Muscle of leg (tissue), 16 donors: ENCODE measurements at places on chromosomes 3 and 15. TPM values are rescaled to one million over a fixed set of nuclear protein-coding genes. Genes with fewer than 3 reads are reported as not detected.

PLS1 gene
- total RNA-seq = 0.27 TPM

TERC gene
- total RNA-seq = 23.7 TPM

C3orf52 gene
- 5.7 TPM for total RNA-seq

DNA sequence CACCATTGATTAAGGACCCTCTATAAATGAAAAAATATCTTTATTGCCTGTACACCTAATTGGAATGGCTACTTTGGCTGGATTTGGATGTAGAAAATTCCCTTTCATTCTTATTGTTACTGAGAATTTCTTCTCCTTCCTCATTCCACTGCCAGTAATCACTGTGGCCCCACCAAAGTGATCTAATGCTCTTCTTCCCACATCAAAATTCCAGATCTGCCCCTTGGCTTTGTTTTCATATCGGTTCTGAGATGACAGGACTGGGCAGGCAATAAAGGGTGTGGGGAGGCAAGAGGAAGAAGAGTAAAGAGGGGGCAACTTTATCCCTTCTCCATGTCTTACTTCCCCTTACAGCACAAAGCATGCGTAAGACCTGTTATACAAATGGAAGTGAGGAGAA lies 2.1 kb downstream of the ANKUB1 start:
- no peak overlapping the region for H3K4me3 ChIP-seq
- H3K27ac ChIP-seq = no peak overlapping the region
- DNase-seq = no peak
- no peaks in the 10 kb centered on the region for H3K27me3 ChIP-seq

DNA sequence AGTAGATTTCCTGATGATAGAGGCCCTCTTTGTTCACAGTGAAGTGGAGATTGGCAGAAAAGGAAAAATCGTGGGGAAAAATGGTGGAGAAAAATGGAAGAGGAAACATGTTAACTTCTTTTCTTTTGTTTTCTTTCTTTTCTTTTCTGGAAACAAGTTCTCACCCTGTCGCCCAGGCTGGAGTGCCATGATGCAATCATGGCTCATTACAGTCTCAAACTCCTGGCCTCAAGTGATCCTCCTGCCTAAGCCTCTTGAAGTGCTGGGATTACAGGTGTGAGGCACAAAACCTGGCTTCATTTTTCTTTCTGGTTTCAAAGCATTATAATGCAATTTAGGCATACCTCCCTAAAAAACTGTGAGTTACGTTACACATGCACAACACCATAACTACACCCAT lies 464.2 kb downstream of the MECOM start:
- no peak overlapping the region for H3K4me3 ChIP-seq

DNA sequence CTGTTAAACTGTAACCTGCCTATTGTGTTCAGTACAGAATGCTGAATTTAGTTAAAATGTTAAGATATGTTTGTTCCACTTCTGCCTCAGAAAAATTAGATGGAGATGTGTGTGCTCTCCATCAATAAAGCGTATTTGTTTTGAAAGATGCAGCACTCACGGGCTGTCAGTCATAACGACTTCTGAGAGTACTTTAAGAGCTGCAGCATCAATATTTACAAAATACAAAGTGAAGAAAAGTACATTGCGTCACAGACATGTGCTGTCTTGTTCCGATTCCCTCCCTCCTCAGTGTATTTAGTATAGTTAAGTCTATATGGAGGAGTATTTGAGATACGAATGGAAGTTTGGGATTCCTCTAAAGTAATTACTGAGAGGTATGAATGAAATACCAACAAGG lies 166.6 kb downstream of the BBX start:
- H3K4me1 ChIP-seq = no peaks in the 10 kb centered on the region
- no peak overlapping the region for H3K27ac ChIP-seq
- DNase-seq = no peak
- no peaks in the 10 kb centered on the region for H3K36me3 ChIP-seq
- no peak overlapping the region for H3K4me3 ChIP-seq

- peaks cover 39% of the 10 kb centered on the region for H3K36me3 ChIP-seq
- no peak overlapping the region for H3K4me3 ChIP-seq
- H3K27ac ChIP-seq = no peak overlapping the region
- peaks cover 8% of the 10 kb centered on the region for H3K27me3 ChIP-seq
Measured at GRCh38 chr3:127034990-127035652, 52.2 kb downstream of the PLXNA1 start.

- H3K27me3 ChIP-seq = no peaks in the 10 kb centered on the region
- no peak overlapping the region for H3K4me3 ChIP-seq
- DNase-seq = no peak
- H3K4me1 ChIP-seq = peaks cover 15% of the 10 kb centered on the region
- no peak overlapping the region for H3K27ac ChIP-seq
Measured at GRCh38 chr15:48899793-48900192, 21.9 kb downstream of the EID1 start.

GRCh38 chr3:45786801-45787495 lies 9.4 kb downstream of the SLC6A20 start:
- H3K27ac ChIP-seq = no peak overlapping the region
- no peaks in the 10 kb centered on the region for H3K36me3 ChIP-seq
- no peak for DNase-seq
- H3K4me1 ChIP-seq = no peaks in the 10 kb centered on the region
- peaks cover 7% of the 10 kb centered on the region for H3K27me3 ChIP-seq

DNA sequence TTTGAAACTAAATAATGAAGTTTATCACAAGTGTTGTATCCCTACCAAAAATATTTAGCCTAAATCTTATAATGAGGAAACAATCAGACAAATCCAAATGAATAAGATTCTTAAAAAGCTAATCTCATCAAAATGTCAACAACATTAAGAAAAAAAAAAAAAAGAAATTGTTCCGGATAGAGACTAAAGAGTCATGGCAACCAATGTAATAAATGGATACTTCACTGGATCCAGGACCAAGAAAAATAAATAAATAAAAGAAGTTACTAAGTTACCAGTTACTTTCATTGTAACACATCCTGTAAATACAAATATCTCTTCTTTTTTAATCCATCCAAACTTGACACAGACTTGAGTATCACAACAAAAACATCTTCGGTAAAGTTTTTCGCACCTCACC lies 607 bp downstream of the MRPL47 start:
- peak overlapping the region; percentile 97 for H3K27ac ChIP-seq
- no peaks in the 10 kb centered on the region for H3K27me3 ChIP-seq
- peaks cover 12% of the 10 kb centered on the region for H3K4me1 ChIP-seq

GRCh38 chr15:59298225-59298853 lies 74.3 kb downstream of the MYO1E start:
- H3K4me1 ChIP-seq = peaks cover 23% of the 10 kb centered on the region
- DNase-seq = no peak
- no peak overlapping the region for H3K4me3 ChIP-seq
- H3K27me3 ChIP-seq = no peaks in the 10 kb centered on the region
- no peak overlapping the region for H3K27ac ChIP-seq

GRCh38 chr3:164918905-164919304 lies 159.4 kb downstream of the SI start:
- H3K4me3 ChIP-seq = no peak overlapping the region
- no peak overlapping the region for H3K27ac ChIP-seq
- no peaks in the 10 kb centered on the region for H3K27me3 ChIP-seq

DNA sequence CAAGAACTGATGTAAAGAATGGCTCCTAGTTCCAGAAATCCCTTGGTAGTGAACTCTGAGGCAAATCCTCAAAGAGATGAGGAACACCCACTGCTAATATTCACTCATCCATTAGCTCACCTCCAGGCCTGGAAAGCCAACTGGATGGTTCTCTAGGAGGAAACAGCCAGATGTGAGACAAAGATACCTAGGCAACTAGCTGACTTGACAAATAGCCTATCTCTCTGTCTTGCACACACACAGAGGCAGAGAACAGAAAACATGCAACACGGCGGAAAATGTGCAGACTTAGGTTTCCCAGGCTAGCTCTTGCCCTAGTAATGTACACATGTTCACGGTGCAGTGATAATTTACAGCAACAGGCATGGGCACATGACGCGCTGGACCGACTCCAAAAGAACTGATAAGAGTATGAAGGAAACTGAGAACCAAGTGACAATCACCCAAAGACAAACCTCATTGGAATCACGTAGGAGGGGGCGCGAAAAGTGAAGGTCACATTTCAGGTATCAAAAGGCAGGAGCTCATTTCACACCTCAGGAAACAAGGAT lies 318.1 kb downstream of the FOXP1 start:
- H3K4me1 ChIP-seq = no peaks in the 10 kb centered on the region
- H3K27me3 ChIP-seq = no peaks in the 10 kb centered on the region
- no peak for DNase-seq
- no peaks in the 10 kb centered on the region for H3K36me3 ChIP-seq
- H3K4me3 ChIP-seq = no peak overlapping the region

DNA sequence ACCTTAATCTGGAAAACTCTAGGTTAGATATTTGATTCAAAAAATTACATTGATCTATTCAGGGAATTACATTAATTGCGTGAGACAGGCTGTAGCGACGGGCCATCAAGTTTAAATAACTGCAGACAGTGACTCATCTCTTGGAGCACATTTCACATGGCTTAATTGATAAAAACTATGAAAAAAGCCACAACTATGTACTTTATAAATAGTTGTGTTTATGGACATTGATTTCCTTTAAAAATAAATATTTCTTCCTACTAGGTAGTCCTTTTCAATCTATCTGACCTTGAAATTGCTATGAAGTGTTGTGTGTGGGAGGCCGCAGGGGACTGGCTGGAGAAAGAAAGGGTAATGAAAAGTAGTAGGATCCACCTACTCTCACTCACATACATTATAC lies 157.8 kb downstream of the IL1RAP start:
- no peak for DNase-seq
- no peak overlapping the region for H3K4me3 ChIP-seq
- no peaks in the 10 kb centered on the region for H3K36me3 ChIP-seq
- no peak overlapping the region for H3K27ac ChIP-seq
- H3K27me3 ChIP-seq = no peaks in the 10 kb centered on the region

GRCh38 chr3:190429681-190430080 lies 20.0 kb downstream of the TMEM207 start:
- no peaks in the 10 kb centered on the region for H3K4me1 ChIP-seq
- H3K27me3 ChIP-seq = no peaks in the 10 kb centered on the region
- DNase-seq = no peak
- H3K4me3 ChIP-seq = no peak overlapping the region
- no peak overlapping the region for H3K27ac ChIP-seq
- H3K36me3 ChIP-seq = no peaks in the 10 kb centered on the region

GRCh38 chr3:22748453-22749045 lies 454.6 kb upstream of the UBE2E2 start:
- H3K36me3 ChIP-seq = no peaks in the 10 kb centered on the region
- H3K27me3 ChIP-seq = no peaks in the 10 kb centered on the region
- peak; percentile 60 for DNase-seq
- H3K27ac ChIP-seq = no peak overlapping the region
- H3K4me1 ChIP-seq = no peaks in the 10 kb centered on the region

- peak; percentile 28 for DNase-seq
- H3K27ac ChIP-seq = no peak overlapping the region
- no peaks in the 10 kb centered on the region for H3K27me3 ChIP-seq
- no peaks in the 10 kb centered on the region for H3K36me3 ChIP-seq
- no peak overlapping the region for H3K4me3 ChIP-seq
Measured at GRCh38 chr15:96627031-96627568, 296.6 kb downstream of the NR2F2 start.

GRCh38 chr3:187799942-187800641 lies 54.8 kb upstream of the BCL6 start:
- DNase-seq = no peak
- H3K36me3 ChIP-seq = no peaks in the 10 kb centered on the region
- H3K27ac ChIP-seq = no peak overlapping the region
- H3K4me3 ChIP-seq = no peak overlapping the region
